AG04450 (cell line): ENCODE measurements at places on chromosomes 1 and 21.

DNA sequence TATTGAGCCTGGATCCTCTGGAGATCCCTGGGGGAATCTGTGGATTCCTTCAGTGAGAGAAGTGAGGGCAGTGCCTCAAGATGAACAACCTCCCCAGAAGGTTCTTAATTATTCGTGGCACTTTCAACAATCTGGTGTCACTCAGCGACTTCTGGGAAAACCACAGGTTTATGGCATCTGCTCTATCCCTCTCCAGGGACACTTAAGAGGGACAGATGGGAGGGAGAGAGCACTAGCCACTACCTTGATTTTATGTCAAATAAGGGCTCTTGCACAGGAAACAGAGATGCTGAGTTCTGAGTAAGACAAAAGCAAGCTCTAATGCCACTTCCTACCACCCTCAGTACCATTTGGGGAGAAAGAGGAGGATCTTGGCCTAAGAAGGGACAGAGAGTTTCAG is 21.2 kb upstream of the CHI3L1 start:
- no peak for DNase-seq

DNA sequence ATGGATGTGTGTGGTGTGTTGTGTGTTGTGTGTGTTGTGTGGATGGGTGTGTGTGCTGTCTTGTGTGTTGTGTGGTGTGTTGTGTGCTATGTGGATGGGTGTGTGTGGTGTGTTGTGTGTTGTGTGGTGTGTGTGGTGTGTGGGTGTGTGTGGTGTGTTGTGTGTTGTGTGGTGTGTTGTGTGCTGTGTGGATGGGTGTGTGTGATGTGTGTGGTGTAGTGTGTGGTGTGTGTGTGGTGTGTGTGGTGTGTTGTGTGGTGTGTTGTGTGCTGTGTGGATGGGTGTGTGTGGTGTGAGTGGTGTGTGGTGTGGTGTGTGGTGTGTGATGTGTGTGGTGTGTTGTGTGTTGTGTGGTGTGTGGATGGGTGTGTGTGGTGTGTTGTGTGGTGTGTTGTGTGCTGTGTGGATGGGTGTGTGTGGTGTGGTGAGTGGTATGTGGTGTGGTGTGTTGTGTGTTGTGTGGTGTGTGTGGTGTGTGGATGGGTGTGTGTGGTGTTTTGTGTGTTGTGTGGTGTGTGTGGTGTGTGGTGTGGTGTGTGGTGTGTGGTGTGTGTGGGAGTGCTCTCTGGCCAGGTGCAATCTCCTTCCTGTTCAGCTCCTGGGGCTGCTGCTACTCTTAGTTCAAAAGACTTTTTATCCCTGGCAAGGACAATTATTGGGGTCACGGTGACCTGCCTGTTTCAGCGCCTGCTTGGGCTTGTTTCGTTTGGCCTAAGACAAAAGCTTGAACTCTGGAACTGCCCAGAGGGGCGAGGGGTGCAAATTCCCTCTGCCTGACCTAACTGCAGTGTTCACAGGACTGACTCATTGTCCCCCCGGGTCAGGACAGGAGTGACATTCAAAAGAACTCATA is 101.1 kb downstream of the UBIAD1 start:
- DNase-seq, result no peak

GRCh38 chr21:40723317-40723716 is 123.6 kb downstream of the DSCAM start:
- DNase-seq, result no peak

- DNase-seq, result no peak
Measured at GRCh38 chr21:33069994-33070743, at the start of gene OLIG1. TSS of gene OLIG1 (plus strand) at chr21:33070141. CDS start at chr21:33070247, 106 bp downstream.

GRCh38 chr1:186179231-186179630 is 195.8 kb downstream of the TPR start:
- no peak for DNase-seq

GRCh38 chr1:101203820-101204540 is 32.8 kb upstream of the S1PR1 start:
- no peak for DNase-seq

- no peak for DNase-seq
Measured at GRCh38 chr1:246506367-246506673, 759 bp downstream of the SMYD3 start.

DNA sequence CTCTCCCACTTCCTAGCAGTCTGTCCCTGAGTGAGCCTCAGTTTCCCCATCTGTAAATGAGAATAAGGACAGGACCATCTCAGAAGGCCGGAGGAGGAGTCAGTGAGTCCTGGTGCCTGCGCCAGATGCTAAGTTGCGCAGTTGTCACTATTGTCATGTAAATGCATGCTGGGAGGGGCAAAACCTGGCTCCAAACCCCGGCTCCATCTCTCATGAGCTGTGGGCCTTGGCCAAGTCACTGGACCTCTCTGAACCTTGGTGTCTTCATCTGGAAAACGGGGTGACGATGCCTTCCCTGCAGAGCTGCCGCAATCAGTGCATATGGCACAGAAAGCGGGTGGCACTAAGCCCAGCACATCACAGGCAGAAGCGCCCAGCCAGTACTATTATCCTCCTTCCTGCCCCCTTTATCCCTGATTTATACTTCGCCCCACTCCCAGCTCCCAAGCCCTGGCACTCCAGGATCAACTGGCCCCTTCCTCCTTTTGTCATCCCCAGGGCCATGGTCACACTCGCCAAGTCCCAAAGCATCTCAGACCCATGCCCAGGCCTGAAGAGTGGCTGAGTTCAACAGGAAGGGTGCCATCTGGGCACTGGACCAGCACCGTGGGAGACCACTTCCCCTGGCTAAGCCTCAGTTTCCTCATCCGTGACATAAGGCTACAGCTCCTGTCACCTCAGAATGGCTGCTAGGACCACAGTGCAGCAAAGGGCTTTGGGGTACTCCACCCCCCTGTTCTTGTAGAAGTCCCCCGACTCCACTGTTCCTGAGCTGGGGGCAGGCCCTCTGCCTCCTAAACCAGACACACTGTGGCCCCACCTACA is 4.3 kb upstream of the PLEKHG5 start:
- DNase-seq, result no peak

DNA sequence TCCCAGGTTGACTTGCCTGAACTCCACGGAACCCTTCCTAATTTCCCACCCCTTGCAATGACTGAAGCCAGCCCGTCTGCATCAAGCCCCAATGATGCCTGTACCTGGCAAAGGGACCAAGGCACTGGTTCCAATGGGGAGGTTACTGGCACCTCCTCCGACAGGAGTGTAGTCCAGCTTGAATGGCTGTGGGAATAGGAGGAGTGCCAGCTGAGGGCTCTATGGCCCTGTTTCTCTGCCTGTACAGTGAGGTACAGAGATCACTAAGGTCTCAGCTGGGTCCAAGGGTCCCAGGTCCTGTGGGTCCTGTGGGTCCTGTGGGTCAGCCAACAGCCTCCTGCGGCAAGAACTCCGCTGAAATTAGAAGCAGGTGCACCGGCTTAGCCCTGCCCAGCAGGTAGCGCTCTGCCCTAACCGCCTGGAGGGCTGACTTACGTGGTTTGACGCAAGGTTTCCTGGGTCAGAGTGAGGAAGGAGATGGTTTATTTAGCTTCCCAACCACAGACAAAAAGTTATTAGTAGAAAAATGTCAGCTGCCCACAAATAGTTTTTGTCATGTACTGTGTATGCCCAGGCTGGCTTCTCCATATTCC is 9.9 kb upstream of the SPRR4 start:
- DNase-seq, result no peak

- DNase-seq, result no peak
Measured at GRCh38 chr1:149884433-149885338, 14.7 kb upstream of the BOLA1 start.

DNA sequence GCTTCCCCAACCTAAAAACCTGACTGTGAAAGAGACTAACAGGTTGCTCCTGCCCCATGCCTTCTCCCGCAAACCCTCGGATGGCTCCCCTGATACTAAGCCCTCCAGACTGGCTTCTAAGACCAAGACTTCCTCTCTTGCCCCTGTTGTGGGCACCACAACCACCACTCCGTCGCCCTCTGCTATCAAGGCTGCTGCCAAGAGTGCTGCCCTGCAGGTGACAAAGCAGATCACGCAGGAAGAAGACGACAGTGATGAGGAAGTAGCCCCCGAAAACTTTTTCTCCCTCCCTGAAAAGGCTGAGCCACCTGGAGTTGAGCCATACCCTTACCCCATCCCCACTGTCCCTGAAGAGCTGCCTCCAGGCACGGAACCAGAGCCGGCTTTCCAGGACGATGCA is 19.3 kb downstream of the PRCC start:
- DNase-seq, result no peak

DNA sequence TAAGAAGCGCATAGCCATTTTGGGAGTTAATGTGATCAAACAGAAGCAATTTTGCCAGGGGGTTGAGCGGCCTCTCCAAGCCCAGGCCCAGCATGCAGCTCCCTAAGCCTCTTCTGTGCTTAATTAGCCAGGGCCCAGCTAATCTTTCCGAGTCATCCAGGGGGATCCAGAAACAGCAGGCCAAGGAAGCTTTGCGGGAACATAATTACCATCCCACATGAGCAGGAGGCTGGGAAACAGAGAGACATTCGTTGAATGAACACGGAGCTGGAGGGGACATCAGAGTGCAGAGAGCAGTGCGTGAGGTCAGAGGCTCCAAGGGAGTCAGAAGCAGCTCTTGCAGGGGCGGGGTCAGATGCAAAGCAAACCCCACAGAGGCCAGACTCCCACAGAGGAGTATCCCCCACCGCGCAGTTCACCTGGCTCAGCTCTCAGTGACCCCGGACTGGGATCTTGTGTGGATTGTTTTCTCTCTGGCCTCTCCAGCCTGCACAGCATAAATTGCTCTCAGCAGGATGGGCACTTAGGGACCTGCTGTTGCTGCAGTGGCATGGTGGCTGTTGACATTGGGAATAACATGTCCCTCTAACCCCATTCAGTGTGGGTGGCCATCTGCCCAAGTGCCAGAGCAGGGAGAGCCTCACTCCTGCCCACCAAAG is 657.4 kb downstream of the AJAP1 start:
- no peak for DNase-seq

GRCh38 chr1:108199201-108199691 is 897 bp downstream of the SLC25A24 start:
- no peak for DNase-seq

- peak; percentile 51 for DNase-seq
Measured at GRCh38 chr1:153533689-153534201, 2.0 kb downstream of the S100A6 start.

DNA sequence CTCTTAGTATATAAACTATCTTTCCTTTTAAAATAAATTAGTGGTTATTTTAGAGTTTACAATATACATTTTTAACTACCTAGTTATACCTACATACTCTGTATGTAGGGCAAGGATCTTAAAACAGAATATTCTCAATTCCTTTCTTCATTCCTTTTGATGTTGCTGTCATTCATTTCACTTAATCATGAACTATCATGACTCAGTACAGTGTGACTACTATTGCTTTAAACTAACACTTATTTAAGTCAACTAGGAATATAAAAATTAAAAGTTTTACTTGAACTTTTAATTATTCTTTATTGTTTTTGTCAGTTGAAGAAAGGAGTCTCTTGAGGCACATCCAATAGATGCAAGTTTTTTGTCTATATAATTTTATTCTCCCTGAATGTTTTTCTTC is 726.4 kb downstream of the BRINP3 start:
- no peak for DNase-seq

DNA sequence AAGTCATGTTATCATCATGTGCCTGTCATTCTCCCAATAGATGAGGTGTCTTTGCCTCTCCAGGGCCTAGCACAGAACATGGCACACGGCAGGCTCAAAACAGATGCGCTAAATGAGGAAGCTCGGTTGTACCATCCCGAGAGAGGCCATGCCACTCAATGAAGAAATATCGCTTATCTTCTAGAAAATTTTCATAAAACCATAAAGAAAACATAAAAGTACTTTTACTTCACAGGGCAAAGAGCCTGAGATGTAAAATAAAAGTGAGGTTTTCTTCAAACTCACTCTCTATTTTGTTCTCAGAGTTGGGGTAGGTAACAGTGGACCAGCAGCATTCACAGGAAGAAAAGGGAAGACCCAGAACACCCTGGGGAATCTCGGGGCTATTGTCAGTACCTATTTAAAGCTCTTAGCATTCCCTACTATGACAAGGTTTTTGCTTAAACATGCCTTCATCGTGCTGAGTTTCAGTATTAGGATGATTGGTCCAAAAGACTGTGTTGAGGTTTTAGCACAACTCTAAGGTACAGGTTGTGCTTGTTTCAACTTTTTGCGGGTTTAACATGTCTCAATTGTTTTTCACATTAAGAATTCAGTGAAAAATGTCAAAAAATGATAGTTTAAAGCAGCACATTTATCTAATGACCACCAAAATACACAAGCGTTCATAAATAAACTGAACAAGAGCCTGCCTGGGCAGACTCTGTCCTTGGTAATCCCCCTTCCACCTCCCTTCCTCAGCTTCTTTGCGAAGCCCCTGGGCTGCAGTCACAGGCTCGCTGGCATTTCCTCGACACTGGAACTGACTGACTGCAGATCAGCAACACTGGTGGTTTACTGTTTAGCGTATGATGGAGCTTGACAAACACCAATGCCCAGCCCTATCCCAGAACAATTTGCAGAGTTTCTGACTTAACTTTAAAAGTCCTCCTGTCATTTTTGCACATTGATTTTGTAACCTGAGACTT is 55.6 kb downstream of the COQ8A start:
- no peak for DNase-seq

DNA sequence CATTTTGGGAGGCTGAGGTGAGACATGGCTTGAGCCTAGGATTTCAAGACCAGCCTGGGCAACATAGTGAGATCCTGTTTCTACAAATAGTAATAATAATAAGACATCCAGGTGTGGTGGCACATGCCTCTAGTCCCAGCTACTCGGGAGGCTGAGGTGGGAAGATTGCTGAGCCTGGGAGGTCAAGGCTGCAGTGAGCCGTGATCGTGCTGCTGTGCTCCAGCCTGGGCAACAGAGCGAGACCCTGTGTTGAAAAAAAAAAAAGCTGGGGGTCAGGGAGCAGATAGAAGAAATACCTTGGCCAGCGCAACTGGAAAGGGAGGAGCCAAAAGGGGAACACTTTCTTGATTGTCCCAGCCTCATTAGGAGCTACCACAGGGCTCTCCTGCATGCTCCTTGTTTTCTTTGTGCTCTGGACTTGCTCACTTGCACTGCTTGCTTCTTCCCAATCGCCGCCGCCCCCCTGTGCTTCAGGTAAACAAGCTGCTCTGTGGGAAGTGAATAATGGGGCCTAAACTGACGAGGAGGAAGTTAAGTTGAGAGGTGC is 31.1 kb downstream of the PBX1 start:
- no peak for DNase-seq

DNA sequence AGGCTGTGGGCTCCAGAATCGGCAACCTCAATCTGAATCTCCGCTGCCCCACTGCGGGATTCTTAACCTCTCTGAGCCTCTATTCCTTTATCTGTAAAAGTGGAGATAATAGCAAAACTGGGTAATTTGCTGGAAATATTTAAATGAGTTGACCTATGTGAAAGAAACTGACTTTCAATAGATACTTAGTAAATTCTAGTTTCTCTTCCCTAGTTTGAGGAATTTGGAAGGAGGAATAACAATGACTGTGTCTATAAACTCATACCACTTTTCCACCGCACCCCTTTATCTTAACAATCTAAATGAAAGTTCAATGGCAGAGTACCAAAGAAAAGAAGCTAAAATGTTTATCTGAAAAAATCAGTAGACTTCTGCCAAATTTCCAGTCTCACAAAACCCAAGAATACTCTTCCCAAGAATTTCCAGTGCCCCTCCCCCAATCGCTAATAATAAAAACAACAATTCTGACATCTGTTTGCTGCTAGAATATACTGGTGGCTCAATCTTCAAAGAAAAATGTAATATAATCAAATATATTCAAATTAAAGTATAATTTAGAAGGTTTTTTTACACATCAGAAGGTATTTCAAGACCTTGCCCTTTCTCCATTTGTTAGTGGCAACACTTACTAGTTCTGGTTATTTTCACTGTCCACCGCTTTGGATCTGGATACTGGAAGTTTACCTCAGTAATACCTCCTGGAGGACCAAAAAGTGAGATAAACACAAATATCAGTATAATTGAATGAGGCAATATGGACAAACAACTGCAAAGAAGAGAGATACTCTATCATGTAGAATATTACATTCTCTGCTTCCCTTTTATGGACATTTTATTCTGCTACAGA is 171.2 kb downstream of the LTN1 start:
- DNase-seq, result no peak
